ENCODE measurements at places on chromosomes 6 and 20.

DNA sequence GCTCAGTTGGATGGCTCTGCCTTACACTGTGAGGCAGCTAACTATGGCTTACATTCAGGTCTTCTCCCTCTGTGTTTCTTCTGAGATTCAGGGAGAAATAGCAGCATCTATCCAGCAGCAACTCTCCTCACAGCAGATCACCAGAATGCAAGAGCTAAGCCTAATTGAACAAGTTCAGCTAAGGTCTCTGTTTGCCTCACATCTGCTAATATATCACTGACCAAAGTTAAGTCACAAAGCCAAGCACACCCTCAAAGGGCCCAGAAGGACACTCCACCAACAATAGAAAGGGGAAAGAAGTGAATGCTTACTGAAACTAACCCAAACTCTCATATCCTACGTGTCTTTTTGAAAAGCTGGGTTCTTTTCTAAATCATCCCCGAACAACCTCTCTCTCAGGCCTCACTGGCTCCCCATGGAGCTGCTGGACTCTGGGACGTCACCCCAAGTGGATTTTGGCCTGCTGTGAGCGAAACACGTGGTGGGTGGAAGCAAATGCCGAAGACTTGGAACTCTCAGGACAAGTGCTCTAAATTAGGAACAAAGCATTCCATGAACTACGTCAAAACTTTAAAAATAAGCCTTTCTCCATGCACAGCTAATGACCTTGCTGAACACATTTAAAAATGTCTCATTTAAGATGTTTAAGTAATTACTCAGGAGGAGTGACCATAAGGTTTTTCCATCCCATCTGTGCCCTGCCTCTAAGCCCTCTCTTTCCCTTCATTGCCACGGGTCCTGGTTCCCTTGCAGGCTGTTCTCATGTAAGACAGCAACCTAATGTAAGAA is 167.5 kb upstream of the PLCB4 start:
- DNase-seq = no peak

- peak; percentile 20 for DNase-seq
Measured at GRCh38 chr20:1033751-1034414, 31.8 kb upstream of the RSPO4 start.

GRCh38 chr6:70028926-70029325 is 162.6 kb downstream of the COL19A1 start:
- no peak for DNase-seq

GRCh38 chr6:148263010-148263409 is 79.6 kb upstream of the SASH1 start:
- DNase-seq = no peak

DNA sequence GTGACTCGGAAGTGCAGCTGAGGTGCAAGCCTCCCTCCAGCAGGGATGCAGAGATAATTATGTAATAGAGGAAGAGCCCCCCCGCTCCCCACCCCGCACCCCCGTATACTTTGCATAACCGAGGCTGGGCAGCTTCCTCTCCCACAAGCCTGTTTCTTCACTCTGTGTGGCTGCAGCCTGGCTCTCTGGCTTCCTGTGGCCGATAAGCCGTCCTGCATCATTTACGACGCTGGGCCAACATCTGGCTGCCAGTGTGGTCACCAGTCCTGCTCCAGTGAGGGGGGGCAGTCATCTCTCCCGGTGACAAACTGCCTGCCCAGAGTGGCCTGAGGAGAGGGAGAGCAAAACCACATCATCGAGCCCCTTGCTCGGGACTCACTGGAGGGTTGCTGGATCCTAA is 59.2 kb downstream of the RBM38 start:
- peak; percentile 83 for DNase-seq

GRCh38 chr6:27312146-27312949 is at the start of gene POM121L2:
POM121L2 (minus strand) TSS chr6:27312273; CDS start chr6:27312170, 103 bp downstream.
- peak; percentile 64 for DNase-seq

GRCh38 chr6:98937351-98937750 is 10.4 kb downstream of the FBXL4 start:
- no peak for DNase-seq

- DNase-seq = no peak
Measured at GRCh38 chr6:126432564-126432963, 92.6 kb downstream of the CENPW start.

GRCh38 chr20:46539113-46539512 is 11.3 kb downstream of the OCSTAMP start:
- DNase-seq = no peak

DNA sequence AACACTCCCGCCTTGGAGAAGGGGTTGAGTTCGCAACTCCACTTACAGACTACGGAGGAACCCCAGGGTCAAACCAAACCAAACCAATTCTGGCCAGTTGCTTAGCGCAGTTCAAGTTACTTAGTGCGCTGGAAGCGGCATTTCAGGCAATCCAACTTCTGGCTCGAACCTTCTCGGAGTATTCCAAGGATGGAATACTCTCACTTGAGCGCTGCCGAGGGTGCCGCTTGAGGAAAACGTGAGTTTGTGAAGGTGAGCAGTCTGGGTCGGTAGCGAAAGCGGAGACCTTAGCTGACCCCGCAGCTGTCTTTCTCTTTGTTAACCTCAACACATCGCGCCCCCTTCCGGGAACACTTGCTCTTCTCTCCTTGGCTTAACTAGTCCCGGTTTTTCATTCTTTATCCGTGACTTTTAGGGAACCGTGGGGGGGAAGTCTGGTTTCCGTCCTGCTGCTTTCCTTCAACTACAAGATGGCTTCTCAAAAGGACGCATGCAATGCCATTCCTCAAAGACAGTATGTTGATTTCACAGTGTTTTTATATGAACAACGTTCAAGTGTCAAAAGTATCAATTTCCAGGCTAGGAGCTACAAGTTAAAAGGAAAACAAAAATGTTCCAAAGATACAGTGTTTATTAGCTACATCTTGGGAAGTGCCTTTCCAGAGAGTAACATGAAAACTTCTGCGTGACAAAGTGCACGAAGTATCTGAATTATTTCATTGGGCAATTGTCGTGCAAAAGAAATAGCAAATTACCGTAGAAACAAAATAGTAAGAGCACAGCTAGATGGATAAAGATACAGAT is 741 bp upstream of the PNISR start:
- DNase-seq = peak; percentile 41

DNA sequence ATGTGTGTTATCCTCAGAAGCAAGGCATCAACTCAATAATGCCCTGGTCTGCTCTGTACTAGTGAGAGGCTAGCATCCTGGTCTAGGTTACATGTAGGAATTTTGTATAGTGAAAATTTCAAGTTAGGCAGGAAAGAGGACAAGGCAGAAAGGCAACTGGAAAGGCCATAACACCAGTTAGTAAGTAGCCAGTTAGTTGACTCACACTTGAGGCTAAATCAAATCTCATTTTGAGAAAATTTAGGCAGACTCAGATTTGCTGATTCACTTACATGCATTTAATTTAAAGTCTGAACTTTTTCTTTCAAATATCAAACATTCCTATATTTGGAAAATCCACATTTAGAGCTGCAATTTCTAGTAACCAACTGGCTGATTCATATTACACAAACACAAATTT is 184.5 kb upstream of the TCF21 start:
- DNase-seq = no peak

GRCh38 chr6:157314705-157315321 is 8.5 kb downstream of the TMEM242 start:
- DNase-seq = peak; percentile 65

- DNase-seq = no peak
Measured at GRCh38 chr6:136792095-136792409, 225 bp downstream of the MAP3K5 start.

DNA sequence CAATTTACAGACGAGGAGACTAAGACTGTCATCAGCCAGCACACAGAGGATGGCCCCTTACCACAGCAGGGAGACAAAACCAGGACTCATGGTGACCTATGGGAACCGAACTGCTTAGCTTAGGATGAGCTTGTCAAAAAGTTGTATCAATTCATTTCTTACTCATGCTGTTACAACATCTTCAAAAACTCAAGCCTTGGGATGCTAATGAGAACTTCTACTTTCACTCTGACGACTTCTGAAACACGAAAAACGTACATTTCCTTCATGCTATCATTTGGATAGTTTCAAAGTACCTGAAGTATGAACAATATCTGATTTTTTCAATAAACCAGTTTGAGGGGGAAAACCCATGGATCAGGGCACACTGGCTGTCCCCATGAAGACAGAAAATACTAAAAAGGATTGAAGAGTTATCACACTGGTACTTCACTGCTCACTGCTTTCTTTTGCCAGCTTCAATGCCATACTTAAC is 31.9 kb downstream of the HIVEP2 start:
- DNase-seq = no peak

DNA sequence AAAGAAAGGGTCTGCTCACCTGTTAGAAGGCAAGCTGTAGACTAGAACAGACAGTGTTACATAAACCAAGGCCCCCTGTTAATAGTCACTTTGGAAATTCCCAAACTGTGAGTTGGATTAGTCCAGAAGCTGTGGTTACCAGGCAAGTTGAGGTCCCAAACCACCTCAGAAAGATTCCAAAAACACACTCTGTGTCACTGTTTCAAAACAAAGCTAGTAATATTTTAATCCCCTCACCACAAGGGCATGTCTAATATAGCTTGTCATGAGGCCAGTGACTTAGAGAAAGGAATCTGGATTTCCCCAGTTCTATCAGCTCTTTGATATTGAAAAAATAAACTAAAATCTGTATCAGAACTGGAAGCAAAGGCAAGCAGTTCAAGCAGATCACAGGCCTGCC is 244.6 kb downstream of the HAO1 start:
- DNase-seq = no peak

DNA sequence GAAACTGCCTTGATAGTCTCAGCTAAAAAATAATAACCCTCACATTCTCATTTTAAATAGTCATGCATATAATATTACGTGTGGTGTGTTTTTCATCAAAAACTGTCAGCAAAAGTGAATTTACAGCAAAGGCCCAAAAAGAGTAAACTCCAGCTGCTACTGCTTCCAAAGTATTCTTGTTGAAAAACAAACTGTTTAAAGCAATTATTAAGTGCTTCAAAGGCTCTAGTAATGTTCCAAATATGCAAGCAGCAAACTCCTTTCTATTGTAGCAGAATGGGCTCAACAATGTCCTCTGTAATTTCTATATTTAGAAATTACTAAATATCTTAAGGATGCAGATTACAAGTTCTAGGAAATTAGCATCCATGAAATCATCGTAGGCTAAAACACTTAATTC is 280.0 kb upstream of the TBX18 start:
- no peak for DNase-seq

- no peak for DNase-seq
Measured at GRCh38 chr6:157760589-157761330, 62.3 kb upstream of the SNX9 start.

DNA sequence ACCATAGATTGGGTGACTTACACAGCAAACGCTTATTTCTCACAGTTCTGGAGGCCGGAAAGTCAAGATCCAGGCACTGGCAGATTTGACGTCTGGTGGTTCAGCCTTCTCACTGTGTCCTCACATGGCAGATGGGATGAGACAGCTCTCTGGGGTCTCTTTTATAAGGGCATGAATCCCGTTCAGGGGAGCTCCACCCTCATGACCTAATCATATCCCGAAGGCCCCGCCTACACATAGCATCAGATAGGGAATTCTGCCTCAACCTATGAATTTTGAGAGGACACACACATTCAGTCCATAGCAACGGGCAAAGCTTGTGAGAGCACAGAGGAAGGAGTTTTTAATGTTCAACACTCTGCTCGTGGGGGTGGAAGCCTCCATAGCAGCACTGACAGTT is 27.5 kb downstream of the DAAM2 start:
- no peak for DNase-seq

DNA sequence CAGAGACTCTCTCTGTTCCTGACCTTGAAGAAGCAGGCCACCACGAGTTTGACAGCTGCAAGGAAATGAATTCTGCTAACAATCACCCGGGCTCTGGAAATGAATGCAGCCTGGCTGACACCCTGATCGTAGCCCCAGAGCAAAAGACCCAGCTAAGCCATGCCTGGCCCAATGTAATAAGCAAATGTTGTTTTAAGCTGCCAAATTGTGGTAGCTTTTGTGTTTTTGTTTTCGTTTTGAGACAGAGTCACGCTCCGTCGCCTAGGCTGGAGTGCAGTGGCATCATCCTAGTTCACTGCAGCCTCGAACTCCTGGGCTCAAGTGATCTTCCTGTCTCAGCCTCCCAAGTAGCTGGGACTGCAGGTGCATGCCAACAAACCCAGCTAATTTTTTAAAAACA is 3.3 kb upstream of the OXT start:
- DNase-seq = no peak

DNA sequence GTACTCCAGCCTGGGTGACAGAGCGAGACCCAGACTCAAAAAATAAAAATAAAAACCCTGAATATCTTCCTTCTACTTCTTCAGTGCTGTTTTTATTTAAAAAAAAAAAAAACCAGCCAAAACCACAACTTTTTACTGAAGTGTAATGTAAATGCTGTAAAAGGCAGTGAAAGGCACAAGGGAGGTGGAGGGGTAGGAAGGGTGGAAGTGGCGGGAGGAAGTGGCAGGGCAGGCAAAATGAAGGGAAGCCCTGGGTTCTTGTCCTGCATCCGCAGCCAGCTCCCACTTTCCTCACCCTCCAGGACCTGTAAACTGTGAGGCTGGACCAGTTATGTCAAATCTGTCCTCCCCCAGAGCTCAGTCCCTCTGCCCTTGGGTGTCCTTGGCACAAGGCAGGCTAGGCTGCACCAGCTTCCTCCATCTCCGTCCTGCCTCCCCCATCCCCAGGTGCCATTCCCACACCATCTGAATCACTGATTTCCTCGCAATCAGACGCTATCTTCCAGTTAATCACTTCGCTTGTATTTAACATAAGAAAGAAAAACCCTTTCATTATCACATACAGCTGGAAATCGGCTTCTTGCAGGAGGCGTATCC is 13.7 kb upstream of the PANK2 start:
- DNase-seq = no peak

GRCh38 chr20:48164566-48165400 is 379.5 kb upstream of the SULF2 start:
- no peak for DNase-seq

- no peak for DNase-seq
Measured at GRCh38 chr6:71080826-71081225, 124.0 kb upstream of the B3GAT2 start.

- peak; percentile 37 for DNase-seq
Measured at GRCh38 chr6:152642578-152643375, 5.6 kb upstream of the SYNE1 start.

GRCh38 chr20:4957939-4958362 is 43.4 kb downstream of the SLC23A2 start:
- peak; percentile 36 for DNase-seq

DNA sequence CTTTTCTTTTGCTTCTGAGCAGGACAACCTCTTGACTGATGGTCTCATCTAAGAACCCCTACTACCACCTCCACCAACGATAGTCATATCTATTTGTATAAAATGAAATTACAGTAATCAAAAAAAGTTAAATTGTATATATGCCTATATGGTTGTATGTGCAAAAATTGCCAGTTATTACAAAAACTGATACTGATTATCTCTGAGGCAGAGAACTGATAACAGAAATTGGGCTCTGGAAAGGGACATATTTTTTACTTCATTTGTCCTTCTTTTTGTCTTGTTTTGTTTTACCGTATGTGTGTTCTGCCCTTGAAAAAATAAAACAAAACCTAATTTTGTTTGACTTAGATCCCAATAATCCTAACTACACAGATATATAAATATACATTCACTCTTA is 574.4 kb upstream of the NOX3 start:
- no peak for DNase-seq

GRCh38 chr6:51474022-51474975 is 613.1 kb downstream of the PKHD1 start:
- DNase-seq = no peak

Measured in germinal center (tissue), 1 donor.